HCT116 (cell line): ENCODE measurements at places on chromosomes 5 and 9. TPM values are rescaled to one million over a fixed set of nuclear protein-coding genes. Genes with fewer than 3 reads are reported as not detected.

GRCh38 chr5:143586781-143587362, 183.4 kb upstream of the NR3C1 start:
- H3K4me3 ChIP-seq, result no peak overlapping the region
- no peak overlapping the region for H3K27ac ChIP-seq
- no peaks in the 10 kb centered on the region for H3K4me1 ChIP-seq
- H3K36me3 ChIP-seq, result no peaks in the 10 kb centered on the region
- DNase-seq, result no peak

GRCh38 chr5:121862801-121863200, 11.1 kb downstream of the FTMT start:
- DNase-seq, result no peak
- H3K27ac ChIP-seq, result no peak overlapping the region
- H3K36me3 ChIP-seq, result no peaks in the 10 kb centered on the region
- H3K27me3 ChIP-seq, result no peaks in the 10 kb centered on the region
- no peak overlapping the region for H3K4me3 ChIP-seq

DNA sequence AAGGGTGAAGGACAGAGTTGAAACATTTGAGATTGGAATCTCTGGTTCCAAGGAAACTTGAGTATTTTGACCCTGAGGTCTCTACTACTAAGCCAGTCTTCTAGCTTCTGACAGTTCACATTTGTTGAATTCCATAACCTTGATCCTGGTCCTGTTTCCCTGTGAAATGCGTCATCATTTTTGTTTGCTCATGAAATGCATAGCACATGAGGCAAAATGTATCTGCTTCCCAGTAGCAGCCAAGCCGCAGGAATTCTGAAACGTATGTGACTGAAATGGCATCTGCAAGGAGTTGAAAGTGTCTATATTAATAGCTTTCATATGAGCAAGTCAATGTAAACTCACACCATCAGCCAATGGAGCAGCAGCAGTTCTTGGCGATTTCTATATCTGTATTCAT, 307.9 kb downstream of the CSNK1G3 start:
- no peaks in the 10 kb centered on the region for H3K4me1 ChIP-seq
- H3K4me3 ChIP-seq, result no peak overlapping the region
- DNase-seq, result no peak
- H3K27me3 ChIP-seq, result no peaks in the 10 kb centered on the region
- no peak overlapping the region for H3K27ac ChIP-seq
- no peaks in the 10 kb centered on the region for H3K36me3 ChIP-seq

GRCh38 chr5:93079046-93079445, 502.0 kb downstream of the NR2F1-AS1 start:
- peak overlapping the region; percentile 98 for H3K27ac ChIP-seq
- H3K36me3 ChIP-seq, result no peaks in the 10 kb centered on the region
- no peak for DNase-seq
- H3K4me3 ChIP-seq, result peak overlapping the region; percentile 16
- peaks cover 38% of the 10 kb centered on the region for H3K4me1 ChIP-seq

DNA sequence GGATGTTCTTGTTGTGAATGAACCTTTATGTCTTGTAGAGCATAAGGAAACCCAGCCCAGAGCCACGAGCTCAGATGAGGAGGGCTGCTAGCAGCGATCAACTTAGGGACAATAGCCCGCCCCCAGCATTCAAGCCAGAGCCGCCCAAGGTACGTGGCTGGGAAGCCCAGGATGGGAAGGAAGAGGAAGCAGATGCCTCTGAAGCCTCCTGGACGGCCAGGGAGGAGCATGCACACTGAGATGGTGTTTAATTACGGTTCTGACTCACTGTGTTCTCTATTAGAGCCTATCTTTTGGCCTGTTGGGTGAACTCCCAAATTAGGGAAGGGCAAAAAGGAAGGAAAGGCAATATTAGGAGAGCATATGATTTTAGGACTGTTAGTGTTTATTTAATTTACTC, 75.3 kb downstream of the TJP2 start:
- H3K4me1 ChIP-seq, result no peaks in the 10 kb centered on the region
- DNase-seq, result no peak
- no peak overlapping the region for H3K4me3 ChIP-seq
- H3K36me3 ChIP-seq, result no peaks in the 10 kb centered on the region; the same call in 1 of the 2 replicates
- no peaks in the 10 kb centered on the region for H3K27me3 ChIP-seq

DNA sequence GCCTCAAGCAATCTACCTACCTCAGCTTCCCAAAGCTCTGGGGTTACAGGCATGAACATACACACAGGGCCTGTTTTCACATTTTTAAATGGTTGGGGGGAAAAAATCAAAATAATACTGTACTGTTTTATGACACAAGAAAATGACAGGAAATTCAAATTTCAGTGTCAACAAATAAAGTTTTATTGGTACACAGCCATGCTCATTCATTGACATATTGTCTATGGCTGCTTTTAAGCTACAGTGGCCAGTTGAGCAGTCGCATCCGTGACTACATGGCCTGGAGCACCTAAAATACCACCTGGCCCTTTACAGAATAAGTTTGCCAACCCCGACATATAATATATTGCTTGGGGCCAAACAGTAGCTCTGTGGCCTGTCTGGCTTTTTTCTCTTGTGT, 56.4 kb upstream of the GGTA1 start:
- H3K36me3 ChIP-seq, result no peaks in the 10 kb centered on the region
- no peak overlapping the region for H3K27ac ChIP-seq
- no peak overlapping the region for H3K4me3 ChIP-seq

- DNase-seq, result no peak
- no peaks in the 10 kb centered on the region for H3K27me3 ChIP-seq
These were observed 343.4 kb upstream of the CDH6 start for GRCh38 chr5:30849931-30850710.

DNA sequence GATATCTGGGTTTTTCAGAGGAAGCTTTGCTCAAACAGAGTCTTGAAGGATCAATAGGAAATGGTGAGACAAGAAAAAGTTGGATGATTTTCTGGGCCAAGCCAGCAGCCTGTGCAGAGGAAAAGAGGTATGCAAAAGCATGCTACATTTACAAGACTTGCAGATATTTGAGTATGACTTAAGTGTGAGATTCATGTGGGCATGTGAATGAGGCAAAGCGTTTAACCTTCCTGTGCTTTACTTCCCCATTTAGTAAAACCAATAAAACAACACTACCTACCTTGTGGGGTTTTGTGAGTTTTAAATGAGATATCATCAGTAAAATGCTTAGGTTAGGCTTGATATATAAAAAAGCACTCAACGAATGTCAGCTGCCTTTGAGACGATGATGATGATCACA, 58.1 kb downstream of the PIP5K1B start:
- H3K27ac ChIP-seq, result no peak overlapping the region
- H3K36me3 ChIP-seq, result no peaks in the 10 kb centered on the region
- H3K4me1 ChIP-seq, result no peaks in the 10 kb centered on the region

DNA sequence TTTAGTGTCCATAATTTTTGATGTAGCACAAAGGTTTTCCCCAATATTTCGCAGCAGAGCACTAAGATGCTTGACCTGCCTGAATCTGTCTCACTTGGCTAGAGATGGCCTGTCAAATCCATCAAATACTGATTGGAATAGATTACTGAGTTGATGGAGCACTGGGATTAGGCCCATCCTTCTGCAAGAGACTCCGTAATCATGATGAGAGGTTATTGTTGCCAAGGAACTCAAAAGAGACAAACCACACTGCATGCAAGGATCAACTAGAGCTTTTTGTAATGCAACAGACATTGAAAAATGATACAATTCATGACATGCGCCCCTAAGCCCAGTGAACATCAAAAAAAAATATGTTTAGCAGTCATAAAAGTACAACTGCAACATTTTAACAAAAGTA, 585.3 kb upstream of the GRAMD2B start:
- no peaks in the 10 kb centered on the region for H3K4me1 ChIP-seq
- H3K27me3 ChIP-seq, result no peaks in the 10 kb centered on the region

- no peaks in the 10 kb centered on the region for H3K36me3 ChIP-seq
- H3K27me3 ChIP-seq, result no peaks in the 10 kb centered on the region
- DNase-seq, result no peak
- H3K4me3 ChIP-seq, result no peak overlapping the region
- H3K4me1 ChIP-seq, result peaks cover 28% of the 10 kb centered on the region
These were observed 5.6 kb upstream of the ABLIM3 start for GRCh38 chr5:149135536-149136201.

- no peak overlapping the region for H3K27ac ChIP-seq
- H3K4me1 ChIP-seq, result peaks cover under 1% of the 10 kb centered on the region
- no peaks in the 10 kb centered on the region for H3K27me3 ChIP-seq
- H3K36me3 ChIP-seq, result no peaks in the 10 kb centered on the region
- DNase-seq, result peak; percentile 23
- H3K4me3 ChIP-seq, result no peak overlapping the region
These were observed 60.5 kb downstream of the GLDC start for GRCh38 chr9:6584881-6585597.

DNA sequence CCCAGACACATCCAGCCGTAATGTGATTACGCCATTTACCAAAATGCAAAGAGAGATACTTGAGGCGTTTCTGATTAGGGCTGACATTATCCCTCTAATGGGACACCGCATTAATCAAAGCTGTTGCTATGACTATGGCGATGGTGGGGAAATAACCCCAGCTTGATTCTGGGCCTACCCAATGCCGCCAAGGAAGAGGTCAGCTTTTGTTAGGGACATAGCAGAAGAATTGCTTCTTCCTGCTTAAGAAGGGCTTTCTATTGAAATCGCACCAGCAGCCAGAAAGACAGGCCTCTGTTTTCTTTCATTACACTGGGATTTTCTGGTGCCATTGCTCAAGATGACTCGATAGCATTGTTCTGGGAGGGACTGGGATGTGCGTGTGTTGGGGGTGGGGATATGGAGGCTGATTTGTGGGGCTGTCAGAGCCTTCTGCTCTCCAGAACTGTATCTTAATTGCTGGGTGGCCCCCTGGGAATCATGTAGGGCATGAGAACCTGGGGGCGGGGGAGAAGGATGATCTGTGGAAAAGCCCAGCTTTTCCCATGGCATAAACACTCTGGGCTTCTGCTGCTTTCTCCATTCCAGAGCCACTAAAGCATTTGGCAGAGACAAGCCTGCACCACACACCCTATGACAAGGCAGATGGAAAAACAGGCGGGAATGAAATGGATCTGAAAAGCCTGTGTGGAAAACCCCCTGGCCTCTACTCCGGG, 106.5 kb upstream of the RAD23B start:
- no peak for DNase-seq
- no peaks in the 10 kb centered on the region for H3K36me3 ChIP-seq
- H3K27ac ChIP-seq, result no peak overlapping the region
- H3K4me1 ChIP-seq, result peaks cover 9% of the 10 kb centered on the region
- no peak overlapping the region for H3K4me3 ChIP-seq

DNA sequence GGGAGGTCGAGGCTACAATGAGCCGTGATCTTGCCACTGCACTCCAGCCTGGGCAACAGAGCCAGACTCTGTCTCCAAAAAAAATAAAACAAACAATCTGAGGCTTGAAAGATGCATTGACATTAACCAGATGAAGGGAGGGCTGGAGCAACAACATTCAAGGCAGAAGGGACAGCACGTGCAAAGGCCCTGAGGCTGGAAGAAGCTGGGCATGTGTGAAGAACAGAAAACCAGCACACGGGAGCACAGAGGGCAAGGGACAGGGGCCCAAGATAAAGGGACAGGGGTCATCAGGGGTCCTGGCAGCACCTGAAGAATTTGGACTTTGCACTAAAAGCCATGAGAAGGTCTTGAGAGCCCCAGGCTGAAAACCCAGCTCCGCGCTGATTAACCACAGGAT, 3.3 kb downstream of the PTGES start:
- H3K4me1 ChIP-seq, result peaks cover 46% of the 10 kb centered on the region
- H3K36me3 ChIP-seq, result no peaks in the 10 kb centered on the region
- DNase-seq, result no peak
- no peaks in the 10 kb centered on the region for H3K27me3 ChIP-seq

The CDH6 gene
- 0.12 TPM for total RNA-seq

DNA sequence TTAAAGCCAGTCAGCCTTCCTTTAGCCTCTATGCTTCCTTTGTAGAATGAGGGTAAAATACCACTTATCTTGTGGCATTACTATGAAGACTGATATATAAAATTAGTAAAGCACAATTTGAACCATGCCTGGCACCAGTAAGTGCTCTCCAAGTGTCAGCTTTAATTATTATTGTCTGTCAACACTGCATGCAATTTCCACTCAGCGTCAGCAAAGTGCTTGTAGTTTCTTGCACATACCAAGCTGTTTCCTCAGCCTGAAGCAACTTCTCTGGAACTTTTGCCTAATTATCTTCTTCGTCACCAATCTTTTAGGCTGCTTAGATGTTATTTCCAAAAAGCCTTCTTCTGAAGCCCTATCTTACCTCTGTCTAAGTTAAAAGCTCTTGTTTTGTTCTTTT, 177.3 kb downstream of the CDC42SE2 start:
- no peak overlapping the region for H3K27ac ChIP-seq
- no peaks in the 10 kb centered on the region for H3K27me3 ChIP-seq
- no peak overlapping the region for H3K4me3 ChIP-seq
- peaks cover 4% of the 10 kb centered on the region; the same call in 1 of the 2 replicates for H3K36me3 ChIP-seq
- no peak for DNase-seq
- no peaks in the 10 kb centered on the region for H3K4me1 ChIP-seq

The HMCN2 gene
- 0.22 TPM for total RNA-seq

GRCh38 chr5:72511774-72512592, 4.8 kb upstream of the ZNF366 start:
- no peak overlapping the region for H3K4me3 ChIP-seq
- H3K4me1 ChIP-seq, result no peaks in the 10 kb centered on the region
- no peak overlapping the region for H3K27ac ChIP-seq
- no peaks in the 10 kb centered on the region for H3K36me3 ChIP-seq
- DNase-seq, result no peak

The TGFBI gene
- 0.64 TPM for total RNA-seq

The SOWAHA gene
- total RNA-seq, result 0.39 TPM

DNA sequence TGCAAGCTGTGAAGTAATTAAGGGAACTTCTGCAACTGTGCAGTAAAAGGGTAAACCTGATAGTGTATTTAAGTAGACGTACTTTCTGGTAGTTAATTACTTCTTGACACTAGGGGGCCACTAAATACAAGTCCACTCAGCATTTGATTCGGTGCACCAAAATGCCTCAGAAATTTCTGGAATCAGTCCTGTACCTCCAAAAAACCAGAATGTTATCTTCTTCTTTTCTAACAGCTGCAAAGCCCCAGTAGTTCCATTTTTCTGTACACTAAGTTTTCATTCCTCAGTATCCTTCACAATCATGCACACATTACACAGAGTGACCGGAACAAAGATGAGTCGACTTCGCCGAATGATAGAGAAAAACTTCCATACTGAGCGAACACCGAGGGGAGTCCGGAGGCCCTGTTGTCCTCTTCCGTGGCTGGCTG, 484 bp downstream of the GFM2 start:
- peak; percentile 41 for DNase-seq
- peaks cover 11% of the 10 kb centered on the region; the same call in 1 of the 2 replicates for H3K36me3 ChIP-seq
- no peaks in the 10 kb centered on the region for H3K27me3 ChIP-seq
- peaks cover 24% of the 10 kb centered on the region; the same call in 1 of the 2 replicates for H3K4me1 ChIP-seq
- H3K4me3 ChIP-seq, result peak overlapping the region; percentile 86
